Activated naive CD8-positive, alpha-beta T cell treated with anti-CD3 and anti-CD28 coated beads, Interleukin-2, amount 10 ng/mL, durations not matched to agents 7 days and 5 days (primary cell): ENCODE measurements at places on chromosomes 5 and 9. TPM values are rescaled to one million over a fixed set of nuclear protein-coding genes. Genes with fewer than 3 reads are reported as not detected.

- no peaks in the 10 kb centered on the region for H3K27me3 ChIP-seq
- DNase-seq, result no peak
- peaks cover 3% of the 10 kb centered on the region for H3K4me1 ChIP-seq
- H3K4me3 ChIP-seq, result no peak overlapping the region
- H3K36me3 ChIP-seq, result peaks cover 1% of the 10 kb centered on the region
- no peak overlapping the region for H3K27ac ChIP-seq
Measured at GRCh38 chr9:128384801-128385495, 13.8 kb downstream of the URM1 start.

- H3K36me3 ChIP-seq, result no peaks in the 10 kb centered on the region
- no peak overlapping the region for H3K27ac ChIP-seq
- DNase-seq, result no peak
- no peak overlapping the region for H3K4me3 ChIP-seq
- H3K4me1 ChIP-seq, result no peaks in the 10 kb centered on the region
Measured at GRCh38 chr5:77952636-77953212, 176.6 kb upstream of the TBCA start.

GRCh38 chr5:12636209-12636608 lies 732.0 kb upstream of the CTNND2 start:
- H3K36me3 ChIP-seq, result no peaks in the 10 kb centered on the region
- H3K27ac ChIP-seq, result no peak overlapping the region
- H3K27me3 ChIP-seq, result no peaks in the 10 kb centered on the region
- no peaks in the 10 kb centered on the region for H3K4me1 ChIP-seq
- H3K4me3 ChIP-seq, result no peak overlapping the region

DNA sequence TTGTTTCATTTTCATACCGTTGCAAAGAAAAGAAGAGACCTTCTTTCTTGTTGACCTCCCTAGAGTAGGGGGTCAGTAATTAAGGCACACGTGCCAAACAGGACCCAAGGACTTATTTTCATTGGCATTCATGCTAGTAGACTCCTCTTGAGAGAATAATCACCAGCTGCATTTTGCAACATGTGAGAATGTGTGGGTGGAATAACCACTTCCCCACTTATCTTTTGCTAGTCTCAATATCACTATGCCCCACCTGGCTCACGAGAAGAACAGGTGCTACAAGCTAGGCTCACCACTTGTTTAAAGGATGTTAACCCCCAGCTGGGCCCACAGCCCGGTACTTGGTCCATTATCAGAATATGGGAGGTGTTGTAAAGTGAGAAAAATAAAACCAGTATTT lies 460.7 kb upstream of the MEF2C start:
- H3K4me1 ChIP-seq, result no peaks in the 10 kb centered on the region
- no peaks in the 10 kb centered on the region for H3K36me3 ChIP-seq
- DNase-seq, result no peak

- H3K27me3 ChIP-seq, result no peaks in the 10 kb centered on the region
- H3K4me3 ChIP-seq, result no peak overlapping the region
- DNase-seq, result no peak
- H3K27ac ChIP-seq, result no peak overlapping the region
- peaks cover 86% of the 10 kb centered on the region for H3K36me3 ChIP-seq
- H3K4me1 ChIP-seq, result peaks cover 3% of the 10 kb centered on the region
Measured at GRCh38 chr5:43467100-43467499, 16.6 kb downstream of the TMEM267 start.

GRCh38 chr9:76516871-76517270 lies 57.9 kb downstream of the GCNT1 start:
- no peak overlapping the region for H3K27ac ChIP-seq
- no peak overlapping the region for H3K4me3 ChIP-seq
- H3K36me3 ChIP-seq, result no peaks in the 10 kb centered on the region
- no peak for DNase-seq

- no peak for DNase-seq
- no peak overlapping the region for H3K4me3 ChIP-seq
- H3K4me1 ChIP-seq, result no peaks in the 10 kb centered on the region
- no peaks in the 10 kb centered on the region for H3K36me3 ChIP-seq
Measured at GRCh38 chr5:23419115-23419514, 88.3 kb upstream of the PRDM9 start.

DNA sequence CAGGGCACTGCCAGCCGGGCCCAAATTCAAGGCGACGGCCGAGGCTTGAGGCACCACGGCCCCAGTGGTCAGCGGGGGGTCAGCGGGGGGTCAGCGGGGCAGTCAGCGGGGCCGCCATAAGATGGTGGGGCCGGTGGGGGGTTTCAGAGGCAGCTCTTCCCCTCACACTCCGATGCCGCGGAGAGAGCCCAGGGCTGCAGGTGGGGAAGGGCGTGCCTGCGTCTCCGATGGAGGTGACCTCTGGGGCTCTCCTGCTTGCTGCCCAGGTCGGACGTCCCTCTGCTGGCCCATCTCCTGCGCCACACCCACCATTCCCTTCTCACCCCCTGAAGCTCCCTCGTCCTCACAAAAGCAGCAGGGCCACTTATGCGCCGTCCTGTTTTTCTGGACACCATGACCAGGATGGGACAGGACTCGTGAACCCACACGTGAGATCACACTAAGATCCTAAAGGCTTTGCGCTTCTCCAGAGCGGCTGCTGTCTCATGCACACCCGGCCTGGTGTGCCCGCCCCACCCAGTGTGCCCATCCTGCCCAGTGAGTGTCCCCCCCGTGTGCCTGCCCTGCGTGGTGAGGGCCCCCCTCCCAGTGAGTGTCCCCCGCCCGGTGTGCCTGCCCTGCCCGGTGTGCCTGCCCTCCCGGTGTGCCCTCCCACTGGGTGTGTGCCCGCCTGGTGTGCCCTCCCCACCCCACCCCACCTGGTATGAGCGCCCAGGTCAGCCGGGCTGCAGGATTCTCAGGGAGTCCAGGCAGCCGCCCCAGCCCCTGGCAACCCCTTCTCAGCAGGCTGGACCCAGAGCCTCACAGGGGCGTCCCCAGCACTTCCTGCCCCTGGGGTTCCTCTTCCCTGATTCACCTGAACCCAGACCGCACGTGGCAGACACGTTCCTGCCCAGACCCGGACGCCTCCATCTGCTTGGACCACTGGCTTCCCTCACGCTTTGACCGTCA lies 48.7 kb upstream of the NKD2 start:
- peaks cover 14% of the 10 kb centered on the region for H3K27me3 ChIP-seq
- no peaks in the 10 kb centered on the region for H3K36me3 ChIP-seq
- DNase-seq, result no peak

- no peak for DNase-seq
- peaks cover 7% of the 10 kb centered on the region for H3K4me1 ChIP-seq
- H3K27ac ChIP-seq, result no peak overlapping the region
- H3K27me3 ChIP-seq, result peaks cover 25% of the 10 kb centered on the region
Measured at GRCh38 chr5:115330830-115331229, 34.4 kb upstream of the CCDC112 start.

DNA sequence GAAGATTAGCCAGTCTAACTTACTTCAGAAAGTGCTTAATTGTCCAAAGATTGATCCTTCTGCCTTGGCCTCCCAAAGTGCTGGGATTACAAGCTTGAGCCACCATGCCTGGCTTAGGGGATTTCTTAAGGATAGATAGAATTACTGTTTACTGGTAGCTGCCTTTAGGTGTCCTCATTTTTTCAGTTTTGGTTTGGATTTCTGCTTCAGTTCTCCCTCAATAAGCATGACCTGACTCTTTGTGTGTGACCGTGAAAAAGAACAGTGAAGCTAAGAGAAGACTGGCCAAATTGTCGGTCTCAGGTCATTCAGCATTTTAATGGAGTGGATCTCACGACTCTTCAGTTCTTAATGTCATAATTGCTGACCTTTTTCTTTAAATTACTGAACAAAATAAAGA lies 22.9 kb upstream of the CMYA5 start:
- H3K27me3 ChIP-seq, result no peaks in the 10 kb centered on the region
- H3K4me3 ChIP-seq, result no peak overlapping the region
- DNase-seq, result no peak
- H3K36me3 ChIP-seq, result peaks cover 26% of the 10 kb centered on the region
- H3K27ac ChIP-seq, result no peak overlapping the region

- H3K4me1 ChIP-seq, result no peaks in the 10 kb centered on the region
- peaks cover 9% of the 10 kb centered on the region for H3K27me3 ChIP-seq
- DNase-seq, result no peak
- no peaks in the 10 kb centered on the region for H3K36me3 ChIP-seq
- H3K27ac ChIP-seq, result no peak overlapping the region
Measured at GRCh38 chr5:178453224-178453623, 137.0 kb downstream of the COL23A1 start.

- H3K4me1 ChIP-seq, result peaks cover 22% of the 10 kb centered on the region
- peaks cover 1% of the 10 kb centered on the region for H3K36me3 ChIP-seq
- peaks cover 3% of the 10 kb centered on the region for H3K27me3 ChIP-seq
- DNase-seq, result no peak
- H3K4me3 ChIP-seq, result no peak overlapping the region
Measured at GRCh38 chr9:69806627-69807026, 14.0 kb upstream of the CFAP95 start.

GRCh38 chr5:66180282-66181155 lies 36.4 kb downstream of the SREK1 start:
- no peak overlapping the region for H3K27ac ChIP-seq
- peaks cover 43% of the 10 kb centered on the region for H3K36me3 ChIP-seq
- no peaks in the 10 kb centered on the region for H3K4me1 ChIP-seq
- no peaks in the 10 kb centered on the region for H3K27me3 ChIP-seq
- no peak overlapping the region for H3K4me3 ChIP-seq
- DNase-seq, result no peak

DNA sequence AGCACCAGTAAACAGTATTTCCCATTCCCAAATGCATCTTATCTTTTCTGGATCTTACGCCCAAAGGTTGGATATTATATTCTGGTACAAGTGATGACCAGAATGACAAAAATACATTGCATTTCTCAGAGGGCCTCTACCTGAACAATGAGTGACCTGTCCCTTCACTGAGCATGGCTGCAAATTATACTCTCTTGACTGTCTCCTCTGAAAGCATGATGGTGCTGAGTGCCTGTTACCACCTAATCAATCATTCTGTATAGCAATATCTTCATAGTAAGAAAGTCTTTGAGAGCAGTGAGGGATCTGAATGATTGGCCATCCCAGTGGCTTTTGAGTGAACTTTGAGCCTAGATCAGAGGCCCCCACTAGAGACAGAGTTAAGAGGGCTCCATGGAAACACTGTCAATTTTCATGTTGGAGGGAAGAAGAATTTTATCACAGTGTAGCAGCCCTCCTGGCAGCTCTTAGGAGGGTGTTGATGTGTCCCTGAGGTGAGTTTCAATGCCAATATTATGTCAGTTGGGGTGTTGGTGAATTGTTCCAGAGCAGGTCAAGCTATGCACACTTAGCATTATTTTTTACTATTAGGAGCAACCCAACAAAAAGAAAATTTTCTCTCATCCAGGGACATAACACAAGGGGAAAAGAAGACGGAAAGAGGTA lies 171.7 kb downstream of the MARCHF11 start:
- H3K27ac ChIP-seq, result no peak overlapping the region
- DNase-seq, result no peak
- no peak overlapping the region for H3K4me3 ChIP-seq

- H3K36me3 ChIP-seq, result peaks cover 29% of the 10 kb centered on the region
- no peak for DNase-seq
- H3K4me3 ChIP-seq, result no peak overlapping the region
- H3K4me1 ChIP-seq, result peaks cover 13% of the 10 kb centered on the region
Measured at GRCh38 chr9:34365282-34365681, 11.4 kb downstream of the MYORG start.

GRCh38 chr5:74516211-74516636 lies 124.3 kb downstream of the ENC1 start:
- no peak overlapping the region for H3K27ac ChIP-seq
- H3K27me3 ChIP-seq, result peaks cover 11% of the 10 kb centered on the region
- DNase-seq, result no peak
- no peaks in the 10 kb centered on the region for H3K36me3 ChIP-seq

DNA sequence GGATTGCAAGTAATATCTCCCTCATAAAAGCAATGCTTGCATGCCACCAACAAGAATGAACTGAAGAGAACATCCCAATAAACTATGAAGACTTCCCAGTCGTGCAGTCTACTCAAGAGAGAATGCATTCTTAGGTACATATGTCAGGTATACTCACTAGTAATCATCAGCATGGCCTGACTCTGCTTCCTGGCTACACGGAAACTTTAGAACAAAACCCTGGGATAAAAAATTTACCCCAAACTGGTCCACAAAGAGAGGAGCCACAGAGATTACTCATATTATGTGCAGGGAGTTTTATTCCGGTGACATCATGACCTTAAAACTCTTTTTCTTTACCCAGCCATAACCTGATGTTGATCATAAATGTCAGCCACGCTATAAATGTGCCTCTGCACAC lies 57.5 kb upstream of the PAPPA start:
- H3K4me3 ChIP-seq, result no peak overlapping the region
- no peak overlapping the region for H3K27ac ChIP-seq

DNA sequence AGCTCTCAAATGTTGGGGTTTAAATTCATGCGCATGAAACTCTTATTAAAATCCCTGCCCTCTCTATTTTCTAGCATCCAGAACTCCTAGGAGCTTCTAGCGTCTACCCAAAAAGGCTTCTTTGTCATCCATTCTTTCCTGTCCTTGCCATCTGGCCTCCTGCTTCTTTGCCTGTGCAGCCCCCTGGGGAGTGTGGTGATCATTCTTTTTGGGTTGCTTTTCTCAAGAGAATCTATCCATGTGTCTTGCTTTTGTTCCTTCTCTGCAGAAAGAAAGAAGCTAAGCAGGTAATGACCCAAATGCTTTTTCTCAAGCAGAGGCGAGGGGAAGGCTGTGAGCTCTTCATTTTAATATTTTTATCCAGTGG lies 26.6 kb downstream of the SKP2 start:
- H3K36me3 ChIP-seq, result peaks cover 53% of the 10 kb centered on the region
- no peaks in the 10 kb centered on the region for H3K27me3 ChIP-seq
- no peak overlapping the region for H3K27ac ChIP-seq
- peaks cover 5% of the 10 kb centered on the region for H3K4me1 ChIP-seq
- no peak overlapping the region for H3K4me3 ChIP-seq
- DNase-seq, result no peak

GRCh38 chr9:93902051-93902779 lies 52.9 kb downstream of the BARX1 start:
- no peak overlapping the region for H3K27ac ChIP-seq
- H3K27me3 ChIP-seq, result peaks cover 2% of the 10 kb centered on the region
- no peak overlapping the region for H3K4me3 ChIP-seq
- peaks cover 8% of the 10 kb centered on the region for H3K4me1 ChIP-seq
- DNase-seq, result peak; percentile 20

DNA sequence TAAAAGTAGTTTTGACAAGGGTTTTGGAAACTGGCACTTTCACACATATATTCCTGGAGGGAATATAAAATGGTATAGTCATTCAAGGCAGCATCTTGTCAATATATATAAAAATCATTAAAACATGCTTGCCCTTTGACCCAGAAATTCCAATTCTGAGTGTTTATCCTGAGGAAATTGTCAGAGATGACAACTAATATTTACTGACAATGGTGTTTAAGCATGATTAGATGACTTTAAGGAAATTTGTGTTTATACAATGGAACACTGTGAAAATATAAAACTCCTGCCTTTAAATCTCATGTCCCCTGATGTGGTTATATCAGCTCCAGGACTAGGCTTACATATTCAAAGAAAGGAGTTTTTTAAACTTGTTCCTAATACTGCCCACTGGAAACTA lies 25.6 kb downstream of the PCSK1 start:
- DNase-seq, result no peak
- H3K4me1 ChIP-seq, result no peaks in the 10 kb centered on the region
- no peaks in the 10 kb centered on the region for H3K36me3 ChIP-seq
- no peak overlapping the region for H3K27ac ChIP-seq
- no peak overlapping the region for H3K4me3 ChIP-seq

GRCh38 chr5:8013948-8014710 lies 145.2 kb downstream of the MTRR start:
- H3K36me3 ChIP-seq, result no peaks in the 10 kb centered on the region
- no peaks in the 10 kb centered on the region for H3K27me3 ChIP-seq
- no peaks in the 10 kb centered on the region for H3K4me1 ChIP-seq
- H3K27ac ChIP-seq, result no peak overlapping the region
- no peak for DNase-seq

Gene GLRA1
- not detected for total RNA-seq

Gene TRIM7
- 2.5 TPM for total RNA-seq

Gene PCAT7
- total RNA-seq, result not detected

Gene STOML2
- total RNA-seq, result 91.9 TPM

Gene SLC45A2
- not detected for total RNA-seq

Gene SMIM33
- 0.34 TPM for total RNA-seq

Gene PCDHGA1
- total RNA-seq, result 0.11 TPM

Gene ACOT12
- total RNA-seq, result not detected
